ENCODE measurements at places on chromosomes 1 and 21.

DNA sequence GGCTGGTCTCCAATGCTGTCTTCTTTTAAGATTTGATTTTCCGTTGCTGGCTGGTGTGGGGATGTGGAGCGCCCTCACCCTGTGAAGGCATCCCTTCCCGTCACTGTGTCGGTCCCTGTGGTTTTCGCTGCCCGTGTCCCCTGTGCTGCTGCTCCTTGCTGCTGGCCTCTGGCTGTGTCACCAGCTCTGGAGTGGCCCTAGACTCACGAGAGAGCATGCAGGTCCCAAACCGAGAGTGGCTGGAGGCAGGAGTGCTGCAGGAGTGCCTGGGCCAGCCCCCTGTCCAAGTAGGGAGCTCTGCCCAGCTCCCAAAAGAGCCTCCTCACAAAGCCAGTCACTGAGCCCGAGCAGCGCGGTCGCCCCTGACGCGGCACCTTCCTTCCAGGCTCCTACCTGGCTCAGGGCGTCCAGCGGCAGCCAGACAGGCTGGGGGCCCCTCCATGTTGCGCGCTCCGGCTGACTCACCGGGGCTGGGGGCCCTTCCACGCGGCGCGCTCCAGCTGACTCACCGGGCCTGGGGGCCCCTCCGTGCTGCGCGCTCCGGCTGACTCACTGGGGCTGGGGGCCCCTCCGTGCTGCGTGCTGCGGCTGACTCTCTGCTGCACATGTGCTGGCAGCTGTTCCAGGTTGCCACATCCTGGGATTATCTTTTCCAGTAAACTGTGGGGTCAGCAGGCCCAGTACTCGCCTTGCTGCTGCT lies 106.7 kb upstream of the COL6A1 start:
- peak; percentile 98 for DNase-seq

DNA sequence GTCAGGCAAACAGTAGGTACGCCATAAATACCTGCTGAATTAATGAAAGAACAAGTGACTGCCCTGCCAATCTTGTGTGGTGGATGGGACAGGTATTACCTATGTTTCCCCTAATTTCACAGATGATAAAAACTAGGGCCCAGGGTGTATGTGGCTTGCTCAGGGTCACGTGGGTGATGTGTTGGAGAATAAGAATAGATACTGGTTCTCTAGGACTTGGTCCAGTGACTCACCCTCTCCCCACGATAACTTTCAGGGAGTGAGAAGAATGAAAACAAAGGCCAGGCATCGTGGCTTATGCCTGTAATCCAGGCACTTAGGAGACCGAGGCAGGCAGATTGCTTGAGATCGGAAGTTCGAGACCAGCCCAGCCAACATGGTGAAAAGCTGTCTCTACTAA lies 26.7 kb downstream of the SLC26A9 start:
- peak; percentile 18 for DNase-seq

DNA sequence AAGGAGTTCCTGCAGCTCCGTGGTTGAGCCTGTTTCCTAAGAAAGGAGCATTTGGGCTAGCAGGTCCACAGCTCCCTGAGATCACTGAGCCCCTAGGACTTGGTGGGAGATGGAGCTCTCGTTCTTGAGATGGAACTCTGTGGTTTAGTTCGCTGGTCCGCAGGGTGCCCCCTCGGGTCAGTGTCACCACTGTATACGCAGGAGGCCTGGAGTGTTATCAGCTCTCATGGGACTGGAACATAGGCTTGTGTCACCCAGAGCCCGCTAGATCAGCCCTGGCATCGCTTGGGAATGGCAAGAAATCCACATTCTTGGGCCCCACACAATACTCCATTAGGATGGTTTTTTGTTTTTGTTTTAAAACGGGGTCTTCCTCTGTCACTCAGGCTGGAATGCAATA lies 3.6 kb downstream of the SNAP47 start:
- DNase-seq = no peak

DNA sequence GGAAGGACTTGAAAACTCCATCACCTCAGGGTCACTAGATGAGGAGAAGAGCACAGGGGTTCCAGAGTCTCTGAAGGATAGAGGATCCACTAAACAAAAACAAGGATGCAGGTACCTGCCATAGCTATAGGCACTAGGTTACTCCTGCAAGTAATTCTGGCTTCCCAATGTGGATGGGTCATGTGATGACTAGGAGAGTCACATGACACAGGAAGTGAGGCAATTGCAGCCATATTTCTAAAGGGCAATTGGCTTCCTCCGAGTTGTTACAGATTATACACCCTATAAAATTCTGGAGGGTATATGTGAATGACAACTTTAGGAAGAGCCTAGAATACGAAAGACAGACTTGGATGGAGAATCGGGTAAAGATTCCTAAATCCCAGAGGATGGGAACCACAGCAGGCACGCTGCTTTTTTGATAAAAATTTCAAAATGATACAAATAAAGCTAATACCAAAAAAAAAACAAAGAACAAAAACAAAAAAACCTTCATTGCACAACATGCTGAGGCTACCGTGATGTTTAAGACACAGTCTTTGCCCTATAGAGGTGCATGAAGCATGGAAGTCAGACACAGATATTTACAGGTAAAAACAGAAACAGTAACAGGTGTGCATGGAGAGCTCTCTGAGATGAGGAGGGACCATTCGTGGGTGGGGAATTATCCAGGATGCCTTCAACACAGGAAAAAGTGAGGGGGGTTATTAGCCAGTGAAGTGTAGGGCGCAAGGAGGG lies 10.5 kb downstream of the MTX1 start:
- peak; percentile 64 for DNase-seq

DNA sequence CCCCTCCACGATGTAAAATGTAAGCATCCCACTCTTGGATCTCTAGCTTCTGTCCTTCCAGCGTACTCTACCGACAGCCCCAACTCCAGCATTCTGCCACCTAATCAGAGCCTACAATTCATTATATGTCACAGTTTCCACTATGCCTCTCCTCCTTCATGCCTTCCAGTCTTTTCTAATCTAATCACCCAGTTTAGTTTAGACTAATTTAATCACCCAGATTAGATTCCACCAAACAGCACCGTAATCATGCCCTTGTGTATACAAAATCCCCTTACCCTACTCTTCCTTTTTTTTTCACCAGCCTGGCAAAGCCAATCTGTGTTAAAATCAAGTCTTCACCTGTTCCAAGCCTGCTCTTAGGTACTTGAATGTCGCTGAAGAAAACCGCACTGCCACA lies 49.8 kb upstream of the KANK4 start:
- no peak for DNase-seq

GRCh38 chr21:44000360-44000759 lies 11.7 kb upstream of the TRAPPC10 start:
- no peak for DNase-seq

DNA sequence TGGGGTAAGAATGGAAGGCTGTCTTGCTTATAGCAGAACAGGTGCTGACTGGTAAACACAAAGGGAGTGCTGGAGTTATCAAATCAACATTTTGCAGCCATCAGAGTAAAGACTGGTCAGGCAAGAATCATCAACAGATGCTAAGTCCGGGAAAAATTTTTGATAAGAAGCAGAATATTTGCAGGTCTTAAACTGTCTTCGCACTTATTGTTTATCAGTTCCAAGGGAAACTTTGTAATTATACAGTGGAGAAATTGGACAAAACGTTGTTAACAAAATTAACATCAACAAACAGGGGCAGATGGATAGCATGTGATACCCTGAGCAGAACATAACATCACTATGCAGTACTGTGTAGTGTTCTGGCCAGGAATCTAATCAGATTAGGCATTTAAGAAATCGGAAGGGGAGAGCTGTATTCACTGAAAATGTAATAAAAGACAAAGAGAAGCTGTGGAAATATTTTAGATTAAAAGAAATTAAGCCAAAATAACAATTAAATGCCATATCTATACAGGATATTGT lies 127.1 kb downstream of the DAB1 start:
- DNase-seq = no peak

- no peak for DNase-seq
These were observed 12.6 kb downstream of the KRTAP10-1 start for GRCh38 chr21:44527156-44527982.

- DNase-seq = no peak
These were observed 430.8 kb downstream of the DISC1 start for GRCh38 chr1:232057217-232057895.

Data from fibroblast of skin of right quadriceps (primary cell).